Stimulated activated CD4-positive, alpha-beta T cell treated with anti-CD3 and anti-CD28 coated beads, Interleukin-4, amount 100 ng/mL, for 48 hours (primary cell): ENCODE measurements at places on chromosomes 2 and 18.

DNA sequence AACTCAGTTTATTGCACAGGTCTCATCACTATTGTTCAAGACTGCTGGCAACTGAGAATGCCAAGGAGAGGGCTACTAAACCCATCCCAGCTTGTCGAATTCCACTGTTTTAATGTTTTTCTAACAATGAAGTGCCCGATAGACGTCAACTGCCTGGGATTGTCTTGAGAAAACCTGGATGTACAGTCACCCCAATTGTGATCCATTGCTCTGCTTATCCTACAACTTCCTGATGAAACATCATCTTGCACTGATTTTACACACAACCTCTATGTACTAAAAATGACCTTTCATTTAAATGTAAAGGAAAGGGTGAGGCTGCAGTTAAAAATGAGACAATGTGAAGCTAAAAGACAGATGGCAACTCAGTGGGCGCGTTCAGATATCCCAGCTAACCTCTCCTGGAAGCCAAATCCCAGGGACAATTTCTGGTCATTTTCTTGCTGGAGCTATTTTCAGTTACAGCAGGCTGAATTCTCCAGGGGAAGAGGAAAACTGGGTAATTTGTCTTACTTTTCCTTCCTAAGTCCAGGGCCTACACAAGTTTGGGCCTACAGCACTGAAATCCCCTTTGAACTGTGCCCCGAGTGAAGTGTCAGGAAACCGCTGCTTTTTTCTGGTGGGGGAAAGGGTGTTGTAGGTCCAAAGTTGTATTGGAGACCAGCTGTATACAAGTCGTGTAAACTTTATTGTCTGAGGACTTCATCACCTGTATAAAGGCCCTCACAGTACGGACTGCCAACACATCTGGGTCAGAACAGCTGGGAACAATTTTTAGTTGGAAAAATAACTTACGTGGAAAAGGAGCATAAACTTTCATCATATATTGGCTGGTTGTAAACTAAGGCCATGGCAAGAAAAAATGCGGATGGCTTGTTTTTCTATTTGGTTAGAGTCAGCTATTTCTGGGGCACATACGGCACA, 68.9 kb upstream of the LTBP1 start:
- DNase-seq = no peak

- no peak for DNase-seq
Observed at GRCh38 chr2:16138811-16139662, 198.7 kb downstream of the MYCN start.

- no peak for DNase-seq
Observed at GRCh38 chr2:9799011-9799596, 44.2 kb upstream of the TAF1B start.

DNA sequence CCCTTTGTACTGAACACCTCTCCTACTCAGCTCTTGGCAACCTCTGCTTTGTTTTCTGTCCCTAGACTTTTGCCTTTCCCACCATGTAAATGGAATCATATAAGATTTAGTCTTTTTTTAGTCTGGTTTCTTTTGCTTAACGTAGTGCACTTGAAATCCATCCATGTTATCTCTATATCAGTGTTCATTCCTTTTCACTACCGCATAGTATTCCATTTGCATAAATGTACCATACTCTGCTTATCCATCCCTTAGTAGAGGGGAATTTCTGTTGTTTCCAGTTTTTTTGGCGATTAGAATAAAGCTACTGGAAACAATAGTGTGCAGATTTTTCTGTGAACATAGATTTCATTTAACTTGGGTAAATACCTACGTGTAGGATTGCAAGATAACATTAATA, 46.4 kb downstream of the GAD1 start:
- no peak for DNase-seq

- no peak for DNase-seq
Observed at GRCh38 chr2:206824087-206824618, 58.7 kb downstream of the FASTKD2 start.

DNA sequence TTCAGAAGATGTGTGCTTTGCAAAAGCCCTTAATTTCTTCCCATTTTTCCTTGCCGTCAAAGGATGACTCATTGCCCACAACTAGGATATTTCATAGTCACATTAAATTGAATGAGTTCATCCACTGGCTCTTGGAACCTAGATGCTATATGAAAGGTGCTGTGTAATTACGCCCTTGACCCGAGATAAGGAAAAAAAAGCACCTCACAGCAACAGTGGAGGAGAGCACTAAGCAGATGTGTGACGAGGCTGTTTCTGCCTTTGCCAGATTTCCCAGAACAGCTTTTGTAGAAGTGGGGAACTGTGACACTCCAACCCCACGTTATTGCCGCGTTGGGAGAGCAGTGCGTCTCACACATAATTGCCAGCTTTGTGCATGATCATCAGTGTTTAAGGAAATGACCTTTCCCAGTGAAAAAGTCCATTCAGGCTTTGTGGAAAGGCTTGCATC, 33.3 kb upstream of the TMEM87B start:
- DNase-seq = no peak

DNA sequence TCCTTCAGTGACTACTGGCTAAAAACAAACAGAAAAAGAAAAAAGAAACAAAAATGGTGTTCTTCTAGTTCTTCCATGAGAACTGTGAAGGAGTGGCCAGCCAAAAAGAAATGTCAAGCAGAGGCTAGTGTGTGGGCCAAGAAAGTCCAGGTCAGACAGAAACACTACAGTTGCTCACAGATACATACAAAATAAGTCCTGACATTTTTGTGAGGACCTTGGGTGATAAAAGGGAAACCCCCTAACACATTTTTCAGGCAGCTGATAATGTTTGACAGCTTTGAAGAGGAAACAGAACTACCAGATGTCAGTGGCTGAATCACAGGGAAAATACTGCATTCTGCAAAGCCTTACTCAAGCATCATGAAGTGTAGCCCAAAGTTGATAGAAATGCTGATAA, 28.1 kb downstream of the ARHGAP25 start:
- DNase-seq = no peak

GRCh38 chr2:42340938-42341636, 19.9 kb downstream of the COX7A2L start:
- DNase-seq = no peak
